ENCODE measurements at places on chromosomes 13 and 19.

GRCh38 chr13:99704390-99704789, 203.1 kb downstream of the TM9SF2 start:
- no peak for DNase-seq

DNA sequence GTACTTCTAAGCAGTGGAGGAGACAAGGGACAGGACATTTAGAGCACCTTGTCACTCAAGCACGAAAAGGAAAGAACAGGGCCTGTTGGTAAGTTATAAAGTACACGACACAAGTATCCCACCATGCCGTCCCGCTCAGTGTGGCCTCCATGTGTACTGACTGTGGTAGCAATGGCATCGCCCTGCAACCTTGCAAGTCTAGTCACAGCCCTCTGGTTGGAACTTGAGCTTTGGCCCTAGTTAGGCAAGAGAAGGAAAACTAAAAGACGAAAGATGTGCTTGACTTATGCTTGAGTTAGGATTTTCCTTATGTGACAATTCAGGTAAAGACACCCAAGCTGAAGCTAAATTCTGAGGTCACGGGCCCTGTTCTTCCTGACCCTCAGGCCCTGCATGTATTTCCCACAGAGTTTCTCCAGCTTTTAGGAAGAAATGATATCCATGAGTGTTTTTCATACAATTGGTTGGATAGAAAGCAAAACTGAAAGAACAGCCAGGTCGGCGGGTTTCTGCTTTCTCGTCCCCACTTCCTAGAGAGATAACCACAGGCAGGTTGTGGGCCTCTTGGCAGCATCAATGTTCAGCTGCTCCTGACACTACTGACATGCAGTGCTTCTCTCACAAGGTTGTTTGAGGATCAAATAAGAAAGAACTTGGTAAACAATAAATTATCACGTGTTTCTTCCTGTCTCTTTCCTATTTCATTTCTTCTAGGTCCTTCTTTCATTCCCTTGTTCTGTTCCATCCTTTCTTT, 216.2 kb downstream of the IRS2 start:
- peak; percentile 14 for DNase-seq

GRCh38 chr19:13034636-13035035, 39.4 kb downstream of the NFIX start:
- no peak for DNase-seq

DNA sequence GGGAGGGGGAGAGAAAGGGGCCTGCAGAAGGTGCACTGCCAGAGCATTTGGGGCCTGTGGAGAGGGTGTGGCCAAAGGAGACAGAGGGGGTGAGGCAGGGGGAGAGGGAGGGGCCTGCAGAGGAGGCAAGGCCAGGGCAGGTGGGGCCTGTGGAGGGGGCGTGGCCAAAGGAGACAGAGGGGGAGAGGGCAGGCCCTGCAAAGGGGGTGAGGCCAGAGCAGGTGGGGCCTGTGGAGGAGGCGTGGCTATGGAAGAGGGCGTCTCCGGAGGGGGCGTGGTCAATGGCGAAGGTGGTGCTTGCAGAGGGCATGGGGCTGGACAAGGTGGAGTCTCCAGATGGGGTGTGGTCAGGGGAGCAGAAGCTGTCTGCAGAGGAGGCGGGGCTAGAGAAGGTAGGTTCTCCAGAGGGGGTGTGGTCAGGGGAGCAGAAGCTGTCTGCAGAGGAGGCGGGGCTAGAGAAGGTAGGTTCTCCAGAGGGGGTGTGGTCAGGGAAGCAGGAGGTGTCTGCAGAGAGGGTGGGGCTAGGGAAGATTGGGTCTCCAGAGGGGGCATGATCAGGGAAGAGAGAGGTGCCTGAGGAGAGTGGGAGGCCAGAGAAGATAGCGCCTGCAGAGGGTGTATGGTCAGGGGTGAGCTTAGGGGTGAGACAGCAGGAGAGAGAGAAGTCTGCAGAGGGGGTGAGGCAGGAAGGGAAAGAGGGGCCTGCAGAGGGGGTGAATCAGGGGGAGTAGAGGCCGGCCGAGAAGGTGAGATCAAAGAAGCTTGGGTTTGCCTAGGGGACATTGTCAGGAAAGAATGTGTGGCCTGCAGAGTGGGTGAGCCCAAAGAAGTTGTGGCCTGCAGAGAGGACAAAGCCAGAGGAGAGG, 3.4 kb downstream of the PRR36 start:
- no peak for DNase-seq

DNA sequence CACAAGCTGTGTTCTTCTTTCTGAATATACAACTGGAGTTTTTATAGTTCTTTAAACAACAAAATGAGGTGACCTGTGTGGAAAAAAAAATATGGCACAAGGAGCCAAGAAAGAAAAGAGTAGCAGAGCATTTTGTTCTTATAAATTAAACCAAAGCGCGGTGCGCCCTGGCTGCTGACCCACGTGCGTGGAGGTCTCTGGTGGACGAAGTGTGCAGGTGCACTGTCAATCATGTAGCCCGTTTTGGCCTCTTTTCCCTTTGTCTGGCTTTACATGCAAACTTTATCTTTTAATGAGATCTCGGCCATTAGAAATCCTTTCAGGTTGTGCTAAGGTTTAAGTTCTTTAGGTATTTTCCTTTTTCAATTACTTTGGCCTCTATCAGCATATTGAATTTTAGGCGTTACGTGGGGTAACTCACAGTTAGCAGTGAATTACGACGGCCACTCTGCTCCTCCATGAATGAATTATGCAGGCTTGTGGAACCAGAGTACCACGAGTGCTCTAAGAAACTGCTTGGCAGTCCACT, 443.9 kb upstream of the SLC10A2 start:
- no peak for DNase-seq

DNA sequence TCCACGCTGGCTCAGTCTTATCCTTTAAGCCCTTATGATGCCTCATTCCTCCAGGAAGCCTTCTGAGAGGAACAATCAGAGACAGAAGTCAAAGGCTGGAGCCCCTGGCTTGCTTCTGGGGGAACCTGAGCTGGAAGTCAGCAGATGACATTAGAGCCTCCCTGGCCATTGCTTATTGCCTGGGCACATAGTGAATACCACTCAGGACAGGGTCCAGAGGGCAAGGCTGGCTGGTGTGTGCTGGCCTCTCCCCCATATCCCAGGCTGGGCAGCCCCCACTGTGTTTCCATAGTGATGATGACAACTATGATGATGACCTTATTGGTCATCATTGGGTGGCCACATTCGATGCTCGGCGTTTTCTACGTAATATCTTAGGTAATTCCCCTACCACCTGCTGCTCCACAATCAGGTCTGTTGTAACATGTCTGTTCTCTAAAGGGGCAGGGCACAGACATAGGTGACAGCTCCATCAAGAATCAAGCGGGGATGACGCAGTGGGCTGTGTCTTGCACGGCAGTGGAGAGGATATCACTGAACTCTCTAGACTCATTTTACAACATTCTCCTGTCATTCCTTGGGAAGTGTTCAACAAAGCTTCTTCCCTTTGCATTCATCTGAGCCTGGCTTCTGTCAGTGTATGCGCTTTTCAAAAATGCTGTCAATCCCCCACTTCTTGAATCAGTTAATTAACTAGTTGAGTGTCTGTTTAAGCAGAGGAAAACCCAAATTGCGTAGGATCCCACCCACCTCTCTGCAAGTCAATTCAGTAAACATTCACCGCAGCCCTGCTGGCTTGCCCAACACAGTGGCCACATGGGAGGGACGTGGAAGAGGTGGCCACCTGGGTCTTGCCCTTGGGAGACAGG, 89.4 kb upstream of the TSHZ3 start:
- DNase-seq: no peak

- DNase-seq: no peak
Measured at GRCh38 chr19:49210901-49211451, 53.4 kb downstream of the TRPM4 start.

DNA sequence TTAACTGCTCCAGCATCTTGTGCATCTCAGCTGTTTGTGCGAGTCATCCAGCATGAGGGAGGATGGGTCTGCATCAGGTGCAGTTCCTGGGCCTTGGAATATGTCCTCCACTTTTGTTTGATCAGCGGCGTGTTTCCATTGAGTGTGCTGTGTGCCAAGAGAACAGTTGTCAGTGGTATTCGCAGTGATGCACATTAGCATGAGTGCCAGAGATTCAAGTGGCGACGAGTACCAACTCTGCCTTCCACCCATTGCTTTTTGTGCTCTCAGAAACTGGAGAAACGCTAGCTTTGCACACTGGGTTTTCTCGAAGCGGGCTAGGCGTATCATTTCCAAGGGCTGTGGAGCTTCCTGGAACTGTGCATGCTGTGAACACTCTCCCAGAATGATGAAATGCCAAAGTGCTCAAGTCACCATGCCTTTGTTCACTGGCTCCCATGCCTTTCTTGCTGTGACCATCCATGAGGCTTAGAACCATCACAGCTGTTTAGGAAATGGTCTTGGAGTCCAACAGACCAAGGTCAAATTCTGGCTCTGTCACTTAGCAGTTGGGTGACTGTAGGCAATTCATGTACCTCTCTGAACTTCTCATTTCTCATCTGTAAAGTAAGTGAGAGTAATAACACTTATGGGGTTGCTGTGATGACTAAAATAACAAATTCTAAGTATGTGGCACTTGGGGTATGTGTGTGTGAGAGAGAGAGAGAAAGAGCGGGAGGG, 18.4 kb downstream of the LRCH1 start:
- DNase-seq: peak; percentile 57

- DNase-seq: no peak
Measured at GRCh38 chr19:3451451-3451866, 28.9 kb downstream of the SMIM24 start.

DNA sequence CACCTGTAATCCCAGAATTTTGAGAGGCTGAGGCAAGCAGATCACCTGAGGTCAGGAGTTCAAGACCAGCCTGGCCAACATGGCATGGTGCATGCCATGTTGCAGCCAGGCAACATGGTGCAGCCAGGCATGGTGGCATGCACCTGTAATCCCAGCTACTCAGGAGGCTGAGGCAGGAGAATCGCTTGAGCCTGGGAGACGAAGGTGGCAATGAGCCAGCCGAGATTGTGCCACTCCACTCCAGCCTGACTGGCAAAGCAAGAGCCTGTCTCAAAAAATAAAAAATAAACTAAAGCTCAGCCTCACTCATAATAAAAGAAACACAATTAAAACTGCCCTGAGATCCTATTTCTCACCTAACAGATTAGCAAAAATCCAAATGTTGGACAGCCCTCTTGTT, 49.7 kb upstream of the MAP3K10 start:
- no peak for DNase-seq

DNA sequence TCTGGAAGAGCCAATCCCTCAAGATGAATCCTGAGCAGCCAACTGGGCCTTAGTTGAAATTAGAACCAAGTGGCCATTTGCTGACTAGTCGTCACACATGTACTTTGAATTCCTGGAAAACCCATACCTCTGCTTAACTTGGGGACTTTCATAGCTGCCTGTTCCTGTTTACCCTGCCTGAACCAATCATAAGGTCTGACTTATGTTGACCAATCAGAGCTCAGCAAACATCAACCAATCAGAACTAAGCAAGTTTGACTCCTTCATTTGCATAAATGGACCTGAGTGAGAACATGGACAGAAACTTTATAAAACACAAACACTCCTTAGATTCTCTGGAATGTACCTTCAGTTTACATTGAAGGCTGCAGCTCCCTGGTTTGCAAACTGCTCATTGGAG, 50.8 kb downstream of the LATS2 start:
- no peak for DNase-seq

GRCh38 chr13:73248711-73249580, 190.1 kb downstream of the KLF5 start:
- DNase-seq: no peak

- DNase-seq: no peak
Measured at GRCh38 chr13:46575818-46576221, 22.9 kb downstream of the LRCH1 start.

- no peak for DNase-seq
Measured at GRCh38 chr13:75478659-75479058, 3.3 kb downstream of the TBC1D4 start.

DNA sequence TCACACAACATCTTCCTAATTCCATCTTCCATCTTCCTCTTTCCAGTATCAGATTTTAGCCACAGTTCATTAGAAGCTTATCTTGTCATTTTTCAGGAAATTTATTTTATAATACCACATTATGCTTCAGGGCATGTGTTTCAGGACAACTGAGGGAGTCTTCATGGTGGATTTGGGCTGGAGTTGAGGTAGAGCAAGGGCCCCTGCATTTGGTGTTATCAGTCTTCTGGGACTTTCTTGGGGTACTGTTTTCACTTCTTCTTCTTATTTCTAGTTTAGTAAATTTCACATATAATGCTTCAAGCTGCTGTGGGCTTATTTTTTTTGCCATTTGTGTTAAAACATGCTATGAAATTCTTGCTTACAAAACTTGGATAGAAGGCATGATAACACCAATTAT, 188.7 kb downstream of the LHFPL6 start:
- DNase-seq: no peak

DNA sequence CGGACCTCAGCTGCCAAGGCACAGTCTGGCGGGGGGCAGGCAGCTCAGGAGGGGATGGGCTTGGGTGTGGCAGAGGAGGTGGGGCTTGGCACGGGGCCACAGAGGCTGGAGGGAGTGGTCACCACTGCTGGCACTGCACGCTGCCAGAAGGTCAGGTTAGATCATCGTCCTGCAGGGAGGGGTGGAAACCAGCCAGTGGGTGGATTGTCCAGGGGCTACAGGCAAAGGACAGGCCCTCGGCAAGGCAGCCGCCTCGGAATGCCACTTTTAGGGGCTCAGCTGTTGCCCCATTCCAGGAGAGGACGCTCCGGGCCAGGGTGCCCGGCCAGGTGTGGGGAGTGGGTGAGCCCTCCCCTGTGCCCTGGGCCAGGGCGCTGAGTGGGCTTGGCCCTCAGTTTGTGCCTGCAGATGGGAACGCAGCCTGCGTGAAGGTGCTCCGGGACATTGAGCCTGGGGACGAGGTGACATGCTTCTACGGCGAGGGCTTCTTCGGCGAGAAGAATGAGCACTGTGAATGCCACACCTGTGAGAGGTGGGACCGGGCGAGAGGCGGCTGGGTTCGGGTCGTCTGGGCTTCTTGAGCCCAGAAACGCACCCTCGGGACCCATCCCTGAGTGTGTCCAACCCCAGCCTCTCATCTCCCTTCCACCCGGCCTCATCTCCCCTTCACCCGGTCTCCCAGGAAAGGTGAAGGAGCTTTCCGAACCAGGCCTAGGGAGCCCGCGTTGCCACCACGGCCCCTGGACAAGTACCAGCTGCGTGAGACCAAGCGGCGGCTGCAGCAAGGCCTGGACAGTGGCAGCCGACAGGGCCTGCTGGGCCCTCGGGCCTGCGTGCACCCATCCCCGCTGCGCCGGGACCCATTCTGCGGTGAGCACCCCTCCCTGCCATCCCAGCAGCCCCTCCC, 6.4 kb downstream of the KMT5C start:
- no peak for DNase-seq

GRCh38 chr13:25733696-25734435, 317.9 kb downstream of the SHISA2 start:
- DNase-seq: no peak

DNA sequence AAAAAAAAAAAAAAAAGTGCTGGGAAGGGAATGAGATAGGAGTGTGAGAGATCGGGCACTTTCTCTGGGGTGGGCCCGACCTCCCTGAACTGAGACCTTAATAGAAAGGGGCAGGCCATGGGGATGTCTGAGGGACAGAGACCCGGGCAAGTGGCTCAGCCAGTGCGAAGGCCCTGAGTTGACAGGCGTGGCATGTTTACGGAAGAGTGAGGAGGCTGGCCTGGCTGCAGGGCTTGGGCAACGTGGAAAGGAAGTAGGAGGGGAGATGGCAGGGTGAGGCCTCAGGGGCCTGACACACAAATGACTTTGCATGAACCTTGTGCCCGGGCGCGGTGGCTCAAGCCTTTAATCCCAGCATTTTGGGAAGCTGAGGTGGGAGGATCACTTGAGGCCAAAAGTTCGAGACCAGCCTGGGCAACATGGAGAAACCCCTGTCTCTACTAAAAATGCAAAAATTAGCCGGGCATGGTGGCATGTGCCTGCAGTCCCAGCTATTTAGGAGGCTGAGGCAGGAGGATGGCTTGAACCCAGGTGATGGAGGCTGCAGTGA, 13.9 kb downstream of the FCHO1 start:
- DNase-seq: peak; percentile 78

- no peak for DNase-seq
Measured at GRCh38 chr13:67961331-67961730, 731.2 kb upstream of the PCDH9 start.

Measured in Ammon's horn (tissue), 1 donor.